ENCODE measurements at places on chromosomes 16 and 17.

DNA sequence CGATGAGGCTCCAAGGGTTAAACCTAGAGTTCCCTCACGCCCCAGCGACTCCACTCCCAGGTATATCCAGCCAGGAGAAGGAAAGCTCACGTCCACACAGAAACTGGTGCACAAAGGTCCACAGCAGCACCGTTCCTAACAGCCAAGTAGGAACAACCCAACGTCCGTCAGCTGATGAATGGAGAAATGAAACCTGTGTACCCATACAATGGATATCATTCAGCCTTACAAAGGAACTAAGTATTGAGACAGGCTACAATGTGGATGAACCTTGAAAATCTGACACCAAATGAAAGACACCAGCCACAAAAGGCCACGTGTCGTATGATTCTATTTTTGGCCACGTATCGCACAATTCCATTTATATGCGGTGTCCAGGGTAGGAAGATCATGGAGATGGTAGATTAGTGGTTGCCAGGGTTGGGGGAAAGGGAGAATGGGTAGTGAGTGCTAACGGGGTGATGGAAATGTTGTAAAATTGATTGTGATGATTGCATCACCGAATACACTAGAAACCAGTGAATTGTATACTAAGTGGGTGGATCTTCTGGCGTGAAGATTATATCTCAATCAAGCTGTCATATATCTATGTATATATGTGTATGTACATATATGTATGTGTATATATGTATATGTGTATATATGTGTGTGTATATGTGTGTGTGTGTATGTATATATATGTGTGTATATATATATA is 30.1 kb downstream of the NLRC3 start:
- no peak for DNase-seq

DNA sequence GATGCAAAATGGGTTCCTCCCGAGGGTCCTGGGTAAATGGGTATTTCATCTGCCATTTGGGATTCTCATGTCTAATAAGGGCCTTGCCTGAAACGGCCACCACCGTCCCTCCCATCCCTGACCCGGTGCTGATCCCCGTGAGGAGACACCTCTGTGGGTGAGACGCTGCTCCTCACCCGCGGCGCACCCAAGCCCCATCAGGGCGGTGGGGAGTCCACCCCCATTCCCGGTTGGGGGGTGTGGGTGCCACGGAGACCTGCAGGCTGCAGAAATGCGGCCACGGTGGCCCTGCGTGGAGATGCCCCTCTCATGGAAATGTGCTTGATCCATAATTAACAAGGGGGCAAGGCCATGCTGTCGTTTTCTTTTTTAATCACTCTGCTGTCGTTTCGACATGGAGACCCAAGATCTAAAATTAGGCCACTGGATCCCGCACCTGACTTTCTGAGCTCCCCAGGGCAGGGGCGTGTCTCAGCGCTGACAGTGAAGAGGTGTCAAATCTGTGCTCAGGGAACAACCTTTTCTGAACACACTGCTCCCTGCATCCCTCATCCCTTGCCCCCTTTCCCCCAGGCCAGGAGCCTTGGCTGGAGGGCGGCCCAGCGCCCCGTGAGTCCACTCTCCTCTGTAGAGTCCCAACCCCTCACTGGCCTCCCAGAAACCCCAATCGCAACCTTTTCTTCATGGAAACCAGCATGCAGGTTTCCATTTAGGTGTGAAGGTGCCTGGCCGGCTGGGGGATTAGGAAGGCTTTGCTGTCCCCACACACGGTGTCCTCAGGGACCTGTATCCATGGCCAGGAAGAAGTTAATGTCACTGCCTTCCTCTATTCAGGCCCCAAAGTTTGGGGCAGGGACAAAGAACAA is 38.9 kb downstream of the PEMT start:
- DNase-seq: no peak

GRCh38 chr17:82281502-82282238 is 8.2 kb upstream of the CSNK1D start:
- DNase-seq: peak; percentile 93

- DNase-seq: peak; percentile 99
These were observed 9.6 kb downstream of the MT1X start for GRCh38 chr16:56691885-56692284.

- DNase-seq: no peak
These were observed 60.9 kb downstream of the SRCIN1 start for GRCh38 chr17:38544839-38545209.

- no peak for DNase-seq
These were observed 22.9 kb downstream of the TMC7 start for GRCh38 chr16:19006446-19007315.

DNA sequence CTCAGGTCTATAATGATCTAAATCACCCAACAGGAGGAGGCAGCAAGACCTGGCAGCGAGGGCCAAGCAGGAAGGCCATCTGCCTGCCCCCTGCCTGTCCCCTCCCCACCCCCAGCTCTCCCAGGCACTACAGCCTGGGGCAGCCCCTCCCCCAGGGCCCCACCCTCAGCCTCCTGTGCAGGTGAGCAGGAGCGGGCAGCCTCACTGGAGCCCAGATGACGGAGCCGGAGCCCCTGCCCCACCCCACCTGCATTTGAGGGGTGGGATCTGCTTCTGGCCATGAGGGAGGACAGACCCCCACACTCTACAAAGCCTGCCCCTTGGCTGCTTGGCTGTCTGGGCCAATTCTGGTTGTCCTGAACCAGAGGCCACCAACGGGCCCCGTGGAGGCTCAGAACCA is 12.4 kb upstream of the BAHCC1 start:
- no peak for DNase-seq

DNA sequence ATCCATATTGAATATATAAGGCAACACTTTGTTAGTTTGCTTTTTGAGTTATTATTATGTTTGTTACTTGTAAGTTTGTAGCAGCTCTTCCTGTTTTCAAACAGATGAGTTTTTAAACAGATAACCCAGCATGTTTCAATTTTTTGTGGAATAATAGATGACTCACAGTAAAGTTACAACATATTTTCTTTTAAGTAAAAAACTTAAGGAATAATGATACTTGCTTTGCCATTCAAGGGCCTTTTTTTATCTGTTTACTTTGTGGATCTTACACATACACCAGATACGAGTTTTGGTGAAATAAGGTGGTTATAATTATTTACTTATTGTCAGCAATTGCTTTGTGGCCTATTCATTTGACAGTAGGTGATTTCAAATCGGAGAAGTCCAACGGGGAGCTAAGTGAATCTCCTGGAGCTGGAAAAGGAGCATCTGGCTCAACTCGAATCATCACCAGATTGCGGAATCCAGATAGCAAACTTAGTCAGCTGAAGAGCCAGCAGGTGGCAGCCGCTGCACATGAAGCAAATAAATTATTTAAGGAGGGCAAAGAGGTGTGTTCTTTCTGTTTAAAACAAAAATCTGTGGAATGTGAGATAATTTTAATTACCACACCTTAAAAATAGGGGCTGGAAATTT is 66.3 kb downstream of the BPTF start:
- peak; percentile 76 for DNase-seq

GRCh38 chr16:64061621-64062020 is 1060.2 kb downstream of the CDH11 start:
- no peak for DNase-seq

GRCh38 chr16:49644145-49644463 is 211.8 kb downstream of the ZNF423 start:
- no peak for DNase-seq

DNA sequence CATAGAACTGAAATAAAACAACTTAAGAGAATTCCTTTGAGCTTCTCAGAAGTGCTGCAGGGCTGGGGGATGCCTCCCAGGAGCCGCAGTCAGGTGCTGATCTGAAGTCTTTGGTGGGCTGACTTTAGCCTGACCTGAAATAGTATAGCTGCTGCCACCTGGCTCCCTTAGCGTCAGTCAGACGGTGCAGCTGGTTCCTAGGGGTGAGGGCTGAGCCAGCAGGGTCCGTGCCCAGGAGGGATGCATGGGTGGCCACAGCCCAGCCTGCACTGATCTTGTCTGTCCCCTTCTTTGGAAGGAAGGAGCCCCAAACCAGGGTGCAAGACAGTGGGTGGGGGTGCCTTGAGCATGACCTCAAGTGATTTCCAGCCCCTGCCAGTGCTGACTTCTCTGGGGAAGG is 11.5 kb downstream of the MAPT start:
- no peak for DNase-seq

GRCh38 chr16:59116744-59117143 is 382.6 kb upstream of the GOT2 start:
- DNase-seq: no peak

- DNase-seq: no peak
These were observed 19.8 kb downstream of the NPTX1 start for GRCh38 chr17:80456465-80457235.

DNA sequence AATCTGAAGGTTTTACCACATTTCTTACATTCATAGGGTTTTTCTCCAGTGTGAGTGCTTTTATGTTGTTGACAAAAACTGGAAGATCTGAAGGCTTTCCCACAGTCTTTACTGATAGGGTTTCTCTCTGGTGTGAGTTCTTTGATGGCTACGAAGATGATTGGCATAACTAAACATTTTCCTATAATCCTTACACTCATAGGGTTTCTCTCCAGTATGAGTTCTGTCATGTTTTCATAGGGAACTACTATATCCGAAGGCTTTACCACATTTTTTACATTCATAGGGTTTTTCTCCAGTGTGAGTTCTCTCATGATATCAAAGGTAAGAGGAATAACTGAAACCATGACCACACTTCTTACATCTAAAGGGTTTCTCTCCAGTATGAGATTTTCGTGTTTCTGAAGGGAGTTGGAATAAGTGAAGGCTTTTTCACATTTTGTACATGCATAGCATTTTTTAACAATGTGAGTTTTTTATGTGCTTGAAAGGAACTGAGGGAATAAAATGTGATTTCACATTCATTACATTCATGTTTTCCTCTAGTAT is 1987.7 kb downstream of the TP53TG3F start:
- DNase-seq: no peak

GRCh38 chr17:2928294-2928890 is 132.2 kb downstream of the RAP1GAP2 start:
- DNase-seq: no peak

GRCh38 chr17:17237026-17237799 is at the start of gene FLCN:
Gene FLCN (minus strand): TSS chr17:17237168. CDS start chr17:17228137, 9,031 bp downstream.
- DNase-seq: peak; percentile 85

DNA sequence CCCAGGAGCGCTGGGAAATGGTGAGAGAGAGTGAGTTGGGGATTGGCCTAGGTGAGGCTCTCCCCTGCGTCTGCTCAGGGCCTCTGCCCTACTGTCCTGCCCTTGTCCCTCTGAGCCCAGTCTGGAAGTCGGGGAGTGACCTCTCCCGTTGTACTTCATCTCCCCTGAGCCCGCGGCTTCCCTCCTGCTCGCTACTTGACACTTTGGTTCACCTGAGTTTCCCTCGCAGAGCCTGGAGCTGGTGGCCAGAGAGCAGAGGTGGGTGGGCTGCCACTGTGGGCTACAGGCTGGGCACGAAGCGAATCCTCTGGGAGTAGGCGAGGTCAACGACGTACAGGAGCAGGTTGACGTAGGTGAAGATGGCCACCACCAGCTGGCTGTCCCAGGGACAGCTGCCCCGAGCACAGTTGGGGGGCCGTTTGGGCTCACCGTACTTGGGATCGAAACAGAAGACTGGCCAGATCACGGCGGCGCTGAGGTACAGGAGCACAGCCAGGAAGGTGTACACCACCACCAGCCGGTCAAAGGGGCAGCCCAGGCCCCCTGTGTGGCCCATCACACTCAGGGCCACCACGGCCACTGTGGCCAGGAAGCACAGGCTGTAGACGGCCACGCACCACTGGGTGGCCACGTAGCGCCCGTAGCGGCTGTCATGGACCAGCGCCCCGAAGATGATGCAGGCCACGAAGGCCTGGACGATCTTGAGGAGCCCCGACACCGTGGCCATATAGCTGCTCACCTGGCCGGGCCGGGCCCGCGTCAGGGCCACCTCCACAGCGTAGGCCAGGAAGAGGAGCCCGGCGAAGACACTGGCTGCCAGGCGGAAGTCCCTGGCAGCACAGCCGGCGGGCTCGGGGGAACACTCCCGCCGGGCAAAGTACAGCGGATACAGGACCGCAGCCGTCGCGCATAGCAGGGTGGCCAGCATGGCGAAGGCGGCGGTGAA is 3.7 kb upstream of the PYCR1 start:
- DNase-seq: no peak

DNA sequence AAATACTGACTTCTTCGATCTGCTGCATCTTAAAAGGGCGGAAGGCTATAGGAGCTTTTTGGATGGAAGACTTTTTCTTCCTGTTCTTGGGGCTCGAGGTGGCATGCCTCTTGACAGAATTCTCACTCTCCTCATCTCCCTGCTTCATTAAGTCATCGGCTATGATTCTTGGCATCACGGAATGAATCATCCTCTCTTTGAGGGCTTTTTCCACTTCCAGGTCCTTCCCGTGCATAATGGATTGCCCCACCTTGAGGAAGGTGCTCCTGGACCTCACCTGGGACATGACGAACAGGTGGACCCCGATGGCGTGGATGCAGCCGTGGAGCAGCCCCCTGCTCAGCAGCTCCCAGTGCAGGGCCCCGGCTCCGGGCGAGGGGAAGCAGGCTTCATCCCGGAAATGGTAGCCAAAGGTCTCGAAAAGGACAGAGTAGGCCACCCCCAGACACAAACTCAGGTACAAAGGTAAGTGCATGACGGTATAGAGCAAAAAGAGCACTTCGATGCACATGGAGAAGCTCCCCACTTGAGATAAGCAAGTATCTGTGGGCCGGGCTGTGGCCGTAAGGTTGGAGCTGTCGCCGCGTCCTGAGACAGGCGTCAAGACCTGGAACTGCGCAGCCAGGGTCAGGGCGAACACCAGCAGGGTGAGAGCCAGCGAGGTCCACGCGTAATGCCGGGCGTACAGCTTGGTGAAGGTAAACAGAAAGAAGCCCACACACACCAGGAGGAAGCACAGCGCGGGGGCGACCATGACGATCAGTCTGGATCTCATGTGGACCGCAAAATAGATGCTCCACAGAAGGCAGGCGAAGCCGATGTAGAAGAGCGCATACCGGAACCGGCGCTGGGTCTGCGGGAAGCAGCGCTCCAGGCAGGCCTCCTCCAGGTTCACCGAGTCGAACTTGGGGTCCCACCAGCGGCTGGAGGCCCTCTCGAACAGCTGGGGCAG is 1.7 kb downstream of the ADCY9 start:
- DNase-seq: no peak

DNA sequence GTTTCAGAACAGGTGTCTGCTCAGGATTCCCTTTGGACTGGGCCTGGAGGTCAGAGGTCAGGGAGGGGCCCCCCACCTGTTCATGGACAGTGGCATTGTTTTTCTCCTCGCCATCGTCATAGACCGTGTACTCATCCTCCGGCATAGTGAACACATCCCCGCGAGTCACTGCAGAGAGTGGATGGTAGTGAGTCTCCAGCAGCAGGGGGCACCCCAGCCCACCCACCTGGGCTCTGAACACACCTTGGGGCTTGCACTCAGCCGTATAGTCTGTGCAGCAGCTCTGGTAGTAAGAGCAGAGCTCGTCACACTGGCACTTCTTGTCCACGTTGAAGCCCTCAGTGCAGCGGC is 448 bp downstream of the VTN start:
- DNase-seq: no peak

DNA sequence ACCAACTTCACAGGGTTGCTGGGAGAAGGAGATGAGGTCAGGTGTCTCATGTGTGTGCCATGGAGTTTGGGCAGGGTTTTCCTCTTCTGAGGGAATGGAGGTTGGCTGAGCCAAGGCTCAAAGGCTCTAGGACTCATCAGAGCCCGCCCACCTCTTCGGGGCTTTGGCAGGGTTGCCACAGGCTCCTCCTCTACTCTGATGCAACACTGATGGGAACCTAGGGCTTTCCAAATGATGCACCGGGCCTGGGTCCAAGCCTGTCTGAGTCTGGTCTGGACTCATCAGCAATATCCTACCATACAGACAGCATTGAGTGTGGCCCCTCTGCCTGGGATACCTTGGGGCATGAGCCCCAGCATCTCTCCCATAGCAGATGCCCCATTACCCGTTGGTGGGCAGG is 59.5 kb upstream of the LHX1 start:
- DNase-seq: peak; percentile 46

- no peak for DNase-seq
These were observed 450.5 kb upstream of the MAF start for GRCh38 chr16:80051040-80051439.

Data from epithelial cell of esophagus (primary cell).